Liver (tissue), 10 donors: ENCODE measurements at places on chromosomes 4 and X. TPM values are rescaled to one million over a fixed set of nuclear protein-coding genes. Genes with fewer than 3 reads are reported as not detected.

Gene CCSER1
- total RNA-seq = 2.3 TPM

Gene SYNPO2
- 2.7 TPM for total RNA-seq

Gene CCDC120
- total RNA-seq = 1.0 TPM

Gene GABRG1
- total RNA-seq = 0.08 TPM

Gene DSPP
- not detected for total RNA-seq

Gene HS6ST2
- total RNA-seq = under 0.01 TPM

Gene XPNPEP2
- total RNA-seq = 0.19 TPM

Gene GAGE12C
- total RNA-seq = not detected

Gene DDX53
- total RNA-seq = not detected

Gene HSFX3
- total RNA-seq = not detected

Gene HMX1
- not detected for total RNA-seq

Gene SOWAHD
- 0.42 TPM for total RNA-seq

Gene CYLC1
- not detected for total RNA-seq

Gene TRPC3
- total RNA-seq = 0.08 TPM

Gene MAGEB10
- not detected for total RNA-seq

Gene PNPLA4
- total RNA-seq = 15.6 TPM

Gene HPSE
- total RNA-seq = 4.7 TPM

Gene TEC
- total RNA-seq = 4.7 TPM

Gene FRAS1
- total RNA-seq = 6.0 TPM

Gene CXCL1
- total RNA-seq = not detected

Gene EREG
- not detected for total RNA-seq

Gene SPANXB1
- not detected for total RNA-seq

Gene CLTRN
- 3.0 TPM for total RNA-seq

Gene TMEM35A
- not detected for total RNA-seq

Gene CDX4
- not detected for total RNA-seq

Gene DOK7
- total RNA-seq = 0.23 TPM

Gene F8
- total RNA-seq = 22.3 TPM

Gene HTN1
- total RNA-seq = not detected

Gene TLR7
- 0.65 TPM for total RNA-seq

Gene CACNA1F
- not detected for total RNA-seq

Gene LGI2
- 0.08 TPM for total RNA-seq

Gene GPR173
- 0.25 TPM for total RNA-seq

Gene XAGE2
- not detected for total RNA-seq

Gene PPM1K
- 9.4 TPM for total RNA-seq

Gene MTNR1A
- not detected for total RNA-seq

Gene NDST3
- 2.1 TPM for total RNA-seq

Gene NFXL1
- 9.9 TPM for total RNA-seq

Gene LANCL3
- 2.1 TPM for total RNA-seq

Gene TGIF2LX
- total RNA-seq = not detected

Gene PAGE5
- total RNA-seq = not detected
